SK-N-SH treated with all-trans-retinoic acid at 6 μM for 48 hours (cell line): ENCODE measurements at places on chromosomes 7 and 10.
A peak's percentile ranks its signal among the peaks of the same experiment; 100 is the strongest.

DNA sequence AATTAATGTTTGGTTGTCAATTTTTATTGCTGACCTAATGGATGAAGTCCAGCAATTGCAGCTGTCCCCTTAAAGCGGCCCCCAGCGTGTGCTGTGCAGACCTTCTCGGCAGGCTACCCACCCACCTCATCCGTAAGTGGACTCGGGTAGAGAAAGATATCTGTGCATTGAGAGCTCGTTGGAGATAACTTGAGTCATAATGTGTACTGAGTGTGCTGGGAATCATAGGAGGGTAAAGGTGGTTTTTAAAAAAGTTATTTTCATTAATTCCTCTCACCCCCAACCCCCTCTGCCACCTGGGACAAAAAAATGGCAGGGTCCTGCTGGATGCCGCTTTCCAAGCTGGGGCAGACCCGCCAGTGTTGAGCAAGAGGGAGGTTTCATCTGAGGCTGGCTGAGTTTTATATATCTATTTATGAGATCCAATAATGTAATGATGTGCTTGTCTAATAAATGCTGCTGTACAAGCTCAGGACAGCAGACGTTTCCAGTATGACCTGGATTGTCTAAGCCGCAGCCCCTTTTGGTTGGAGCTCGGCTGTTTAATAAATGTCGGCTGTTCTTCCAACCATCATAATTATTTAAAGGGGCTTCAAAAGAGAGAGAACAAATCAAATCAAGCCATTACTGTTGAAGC is 119.1 kb downstream of the NKX6-2 start:
- peak; percentile 68 for ATAC-seq

DNA sequence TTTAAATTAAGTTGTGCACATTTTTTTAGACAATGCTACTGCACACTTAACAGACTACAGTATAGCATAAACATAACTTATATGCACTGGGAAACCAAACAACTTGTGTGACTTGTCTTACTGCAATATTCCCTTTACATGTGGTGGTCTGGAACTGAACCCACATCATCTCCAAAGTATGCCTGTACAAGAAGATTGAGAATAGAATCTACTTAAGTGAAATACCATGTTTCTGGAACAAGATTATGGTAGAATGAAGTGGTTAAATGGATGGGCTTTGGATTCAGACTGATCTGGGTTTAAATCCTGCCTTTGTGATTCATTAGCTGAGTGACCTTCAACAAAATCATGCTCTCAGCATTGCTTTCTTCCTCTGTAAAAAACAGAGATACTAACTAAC is 30.7 kb downstream of the CUL2 start:
- ATAC-seq: no peak

DNA sequence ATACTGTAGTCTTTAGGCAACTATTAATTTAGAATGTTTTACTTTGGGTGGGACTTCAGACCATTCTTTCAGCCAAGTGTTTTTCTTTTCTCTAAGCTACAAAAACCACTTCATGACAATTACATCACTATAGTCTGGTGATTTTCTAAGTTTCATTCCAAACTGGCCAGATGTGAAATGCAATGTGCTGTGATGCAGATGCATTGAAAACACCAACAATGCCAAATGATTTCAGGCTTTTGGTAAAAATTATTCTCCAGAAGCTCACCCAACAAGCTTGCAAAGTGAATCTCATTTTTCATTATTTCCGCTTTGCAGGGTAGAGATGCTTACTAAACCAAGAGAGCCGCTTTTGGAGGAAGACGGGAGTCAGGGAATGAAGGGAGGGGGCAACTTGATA is 118.4 kb upstream of the ANK3 start:
- ATAC-seq: no peak

DNA sequence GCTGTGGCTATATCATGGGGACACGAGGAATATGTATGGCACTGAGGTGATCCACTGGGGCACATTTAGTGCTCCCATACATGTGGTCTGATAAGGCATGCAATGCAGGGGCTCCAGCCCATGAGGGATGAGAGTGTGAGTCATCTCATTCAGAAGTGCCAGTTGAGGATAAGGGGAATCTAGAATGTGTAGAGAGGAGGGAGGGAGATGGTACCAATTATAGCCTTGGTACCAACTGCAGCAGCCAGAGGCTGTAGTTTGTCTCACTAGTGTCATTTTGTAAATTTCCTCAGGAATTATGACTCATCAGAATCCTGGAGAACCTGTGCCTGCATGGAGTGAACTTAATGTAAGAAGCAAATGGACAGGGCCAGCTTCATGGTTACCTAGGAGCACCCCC is 46.2 kb downstream of the LAMB4 start:
- peak; percentile 46 for ATAC-seq

DNA sequence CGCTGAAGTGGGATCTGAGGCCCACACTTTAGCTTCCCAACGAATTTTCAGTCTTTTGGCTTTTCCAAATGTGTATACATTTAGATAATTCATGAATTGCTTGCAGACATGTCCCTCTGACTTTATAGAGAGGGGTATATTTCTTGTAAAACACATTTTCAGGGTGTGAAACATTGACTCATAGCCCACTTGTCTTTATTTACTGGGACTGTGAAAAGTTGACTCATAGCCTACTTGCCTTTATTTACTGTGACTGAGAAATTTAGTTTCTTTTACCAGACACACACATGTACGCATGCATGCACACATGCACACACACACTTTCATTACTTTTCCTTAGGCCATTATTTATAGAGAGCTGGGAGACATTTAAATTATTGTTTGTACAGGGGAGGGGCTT is 79.1 kb downstream of the VTI1A start:
- ATAC-seq: no peak

- ATAC-seq: no peak
Measured at GRCh38 chr7:32217341-32218153, 147.3 kb upstream of the PDE1C start.

DNA sequence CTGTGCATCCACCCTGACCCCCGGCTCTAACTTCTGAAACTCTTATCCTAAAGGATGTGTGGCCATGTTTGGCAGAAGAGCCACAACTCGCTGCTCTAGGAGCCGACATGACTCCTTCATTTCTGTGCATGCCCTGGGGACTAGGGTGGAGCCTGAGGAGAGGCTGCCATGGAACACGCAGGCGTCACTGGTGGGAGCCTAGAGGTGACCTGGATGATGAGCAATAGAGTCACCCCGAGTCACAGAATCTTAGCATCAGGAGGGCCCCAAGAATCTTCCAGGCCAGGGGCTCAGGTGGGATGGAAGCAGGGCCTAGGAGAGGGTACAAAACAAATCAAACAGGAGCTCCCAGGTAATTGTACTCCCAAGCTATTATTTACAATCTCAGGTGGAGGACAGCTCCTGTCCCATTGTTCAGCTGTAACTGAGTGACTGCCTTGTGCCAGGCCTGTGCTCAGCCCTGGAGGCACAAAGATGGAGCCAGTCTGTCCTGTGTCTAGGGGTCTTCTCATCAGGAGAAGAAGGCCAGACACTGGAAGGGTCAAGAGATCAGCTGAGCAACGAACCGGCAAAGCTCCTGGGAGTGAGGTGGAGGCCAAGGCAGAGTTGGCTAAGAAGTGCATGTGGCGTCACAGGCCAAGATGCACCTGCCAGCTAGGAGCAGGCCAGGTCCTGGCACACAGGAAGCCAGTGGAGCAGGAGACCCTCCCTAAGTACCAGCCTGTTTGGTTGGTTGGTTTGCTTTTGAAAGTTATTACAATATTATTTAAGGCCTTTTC is 5.8 kb upstream of the ZNF22 start:
- ATAC-seq: no peak

DNA sequence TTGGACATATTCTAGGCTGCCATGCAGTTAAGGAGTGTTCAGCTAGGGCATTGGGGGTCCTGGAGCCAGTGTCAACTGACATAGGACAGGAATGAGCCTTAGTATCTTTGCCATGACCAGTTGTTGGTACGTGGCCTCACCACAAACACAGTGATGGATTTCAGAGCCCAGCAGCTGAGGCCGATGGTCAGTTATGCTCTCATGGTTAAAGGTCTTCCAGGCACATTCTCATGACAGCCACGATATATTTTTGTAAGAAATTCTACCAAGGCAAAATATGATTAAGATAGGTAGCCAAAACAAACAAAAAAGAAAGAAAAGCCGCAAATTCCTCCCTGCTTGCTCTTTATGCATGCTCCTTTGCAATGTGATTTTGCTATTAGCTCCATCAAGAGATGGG is 47.8 kb downstream of the CDHR3 start:
- no peak for ATAC-seq

GRCh38 chr7:130667593-130668257 is 823 bp downstream of the COPG2 start:
- ATAC-seq: peak; percentile 2; the same call in 2 of the 3 replicates

DNA sequence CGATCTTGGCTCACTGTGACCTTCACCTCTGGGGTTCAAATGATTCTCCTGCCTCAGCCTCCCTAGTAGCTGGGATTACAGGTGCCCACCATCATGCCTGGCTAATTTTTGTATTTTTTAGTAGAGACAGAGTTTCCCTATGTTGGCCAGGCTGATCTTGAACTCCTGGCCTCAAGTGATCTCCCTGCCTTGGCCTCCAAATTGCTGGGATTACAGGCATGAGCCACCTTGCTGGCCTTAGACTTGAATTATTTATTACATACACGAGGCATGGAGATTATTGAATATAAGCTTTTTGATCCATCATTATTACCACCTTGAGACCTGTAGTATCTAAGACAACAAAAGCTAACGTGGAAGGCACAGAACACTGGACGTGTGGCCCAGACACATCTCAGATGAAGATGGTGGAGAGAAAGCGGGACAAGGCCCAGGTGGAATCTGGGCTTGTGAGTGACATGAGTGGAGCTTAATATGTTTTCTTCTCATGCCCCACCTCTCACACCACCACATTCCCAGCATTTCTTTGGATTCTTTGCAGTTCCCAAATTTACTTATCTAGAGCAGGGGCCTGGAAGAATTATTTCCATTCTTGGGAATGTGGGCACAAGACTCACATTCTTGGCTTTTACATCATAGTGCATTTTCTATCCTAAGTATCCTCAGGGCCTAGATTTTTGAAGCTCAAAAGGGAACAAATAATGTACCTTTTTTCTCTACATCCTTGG is 76.6 kb downstream of the SUGCT start:
- ATAC-seq: peak; percentile 64

- no peak for ATAC-seq
Measured at GRCh38 chr10:129039406-129040370, 427.4 kb upstream of the MGMT start.

DNA sequence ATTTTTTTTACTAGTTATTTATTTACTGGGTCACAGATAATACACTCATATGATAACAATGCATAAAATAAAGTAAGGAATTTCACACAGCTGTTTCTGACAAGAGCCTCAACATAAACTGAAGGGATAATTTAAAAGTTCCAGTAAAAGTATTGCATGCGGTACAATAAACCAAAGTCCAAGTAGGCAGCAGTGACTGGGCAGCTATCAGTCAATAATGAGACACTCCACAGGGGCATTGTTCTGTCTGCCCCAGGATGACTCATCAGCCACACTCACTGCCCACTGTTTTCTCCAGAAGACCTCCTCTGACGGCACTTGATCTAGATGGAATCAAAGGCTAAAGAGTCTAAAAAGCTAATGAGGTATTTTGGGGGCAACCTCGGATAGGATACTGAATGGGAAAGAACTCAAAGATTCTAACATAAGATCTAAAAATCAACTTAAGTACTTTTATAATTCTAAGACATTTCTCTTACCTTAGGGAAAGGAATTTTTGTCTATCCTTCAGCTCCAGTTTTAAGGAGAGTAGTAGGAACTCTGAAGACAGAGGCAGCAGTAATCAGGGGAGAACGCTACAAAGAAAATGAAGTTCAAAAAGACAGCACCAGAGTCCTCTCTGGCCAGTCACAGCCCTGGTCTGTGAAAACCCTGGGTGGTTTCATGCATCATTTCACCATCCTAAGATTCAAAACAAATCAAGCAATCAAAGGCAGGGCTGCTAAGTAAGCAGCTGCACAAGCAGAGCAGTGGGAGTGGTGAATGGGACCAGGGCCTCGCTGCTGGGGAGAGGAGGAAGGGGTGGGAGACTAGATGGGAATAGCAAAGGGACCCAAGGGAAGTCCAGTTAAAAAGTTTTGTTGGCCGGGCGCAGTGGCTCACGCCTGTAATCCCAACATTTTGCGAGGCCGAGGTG is 175.1 kb downstream of the AVL9 start:
- ATAC-seq: peak; percentile 57

- no peak for ATAC-seq
Measured at GRCh38 chr7:77897004-77897547, 98.5 kb downstream of the PHTF2 start.

- ATAC-seq: no peak
Measured at GRCh38 chr7:19705663-19706062, 3.2 kb downstream of the POLR1F start.
